ENCODE measurements at places on chromosomes 11 and 22. TPM values are rescaled to one million over a fixed set of nuclear protein-coding genes. Genes with fewer than 3 reads are reported as not detected.
A peak's percentile ranks its signal among the peaks of the same experiment; 100 is the strongest.

UCP3 gene
- 8.3 TPM for total RNA-seq

ZBTB16 gene
- 58.2 TPM for total RNA-seq

DNA sequence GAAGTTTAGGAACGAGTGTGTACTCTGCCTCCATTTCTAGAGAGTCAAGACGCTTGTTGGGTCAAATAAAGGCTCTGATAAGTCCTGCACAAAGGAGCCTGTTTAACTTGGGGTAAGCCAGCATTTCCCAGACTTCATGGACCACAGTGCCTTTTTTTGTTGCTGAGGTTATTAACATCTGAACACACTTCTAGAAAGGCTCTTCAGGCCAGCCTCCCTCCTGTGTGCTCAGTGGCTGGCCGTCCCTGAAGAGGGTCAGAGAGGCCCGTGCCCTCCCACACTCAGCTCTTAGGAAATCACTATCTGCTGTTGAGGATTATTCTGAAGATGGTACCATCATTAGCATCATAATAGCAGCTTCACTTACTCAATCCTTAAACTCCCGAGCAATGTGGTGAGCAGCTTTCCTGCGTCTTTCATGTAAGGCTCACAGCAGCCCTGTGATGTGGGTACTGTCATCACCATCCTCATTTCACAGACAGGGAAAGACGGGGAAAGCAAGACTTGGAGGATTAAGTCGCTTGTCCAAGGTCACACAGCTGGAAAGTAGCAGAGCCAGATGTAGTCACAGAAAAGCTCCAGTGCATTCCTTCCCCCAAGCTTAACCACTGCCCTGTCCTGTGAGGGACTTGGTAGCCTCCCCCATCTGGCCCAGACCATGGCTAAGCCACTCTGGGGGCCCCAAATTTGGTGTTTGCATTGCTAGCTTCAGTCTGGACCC lies 71.3 kb downstream of the TSPAN18 start:
- H3K27me3 ChIP-seq: no peaks in the 10 kb centered on the region
- H3K36me3 ChIP-seq: no peaks in the 10 kb centered on the region
- no peak overlapping the region for H3K27ac ChIP-seq
- H3K4me3 ChIP-seq: no peak overlapping the region
- H3K4me1 ChIP-seq: no peaks in the 10 kb centered on the region

GRCh38 chr22:32911503-32911902 lies 110.0 kb downstream of the TIMP3 start:
- H3K4me1 ChIP-seq: no peaks in the 10 kb centered on the region
- no peaks in the 10 kb centered on the region for H3K36me3 ChIP-seq
- H3K27me3 ChIP-seq: no peaks in the 10 kb centered on the region
- H3K27ac ChIP-seq: no peak overlapping the region
- H3K4me3 ChIP-seq: no peak overlapping the region

DNA sequence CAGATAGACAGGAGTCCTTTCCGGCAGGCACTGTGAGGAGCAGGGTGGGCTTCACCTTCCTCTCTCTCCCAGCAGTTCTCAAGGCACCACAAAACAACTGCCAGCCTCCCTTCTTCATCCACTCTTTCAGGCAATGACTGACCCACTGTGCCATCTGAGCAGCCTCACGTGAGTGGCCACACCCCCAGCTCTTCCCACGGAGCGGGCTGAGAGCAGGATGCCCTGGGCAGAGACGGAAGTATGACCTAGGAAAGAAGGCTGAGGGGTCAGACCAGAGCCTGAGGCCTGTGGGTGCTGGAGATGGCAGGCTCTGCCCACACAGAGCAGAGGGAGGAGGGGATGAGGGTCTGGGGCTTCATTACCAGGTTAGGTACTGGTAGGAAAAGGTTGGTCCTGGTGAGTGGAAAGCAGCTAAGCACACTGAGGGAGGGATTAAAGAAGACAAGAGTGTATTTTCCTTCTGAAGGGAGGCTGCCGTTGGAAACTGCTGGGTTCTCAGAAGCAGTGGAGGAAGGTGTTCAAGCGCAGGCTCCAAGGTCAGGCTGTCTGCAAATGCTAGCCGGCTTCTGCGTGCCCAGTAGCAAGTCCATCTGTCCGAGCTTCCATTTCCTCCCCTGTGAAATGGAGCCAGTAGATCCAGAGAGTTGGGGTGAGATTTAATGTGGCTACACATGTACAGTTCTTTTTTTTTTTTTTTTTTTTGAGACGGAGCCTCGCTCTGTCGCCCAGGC lies 4.6 kb downstream of the NLRP6 start:
- H3K4me1 ChIP-seq: peaks cover 22% of the 10 kb centered on the region
- no peak overlapping the region for H3K27ac ChIP-seq
- H3K4me3 ChIP-seq: no peak overlapping the region
- peaks cover 71% of the 10 kb centered on the region for H3K27me3 ChIP-seq
- DNase-seq: no peak

OR5P2 gene
- not detected for total RNA-seq

DNA sequence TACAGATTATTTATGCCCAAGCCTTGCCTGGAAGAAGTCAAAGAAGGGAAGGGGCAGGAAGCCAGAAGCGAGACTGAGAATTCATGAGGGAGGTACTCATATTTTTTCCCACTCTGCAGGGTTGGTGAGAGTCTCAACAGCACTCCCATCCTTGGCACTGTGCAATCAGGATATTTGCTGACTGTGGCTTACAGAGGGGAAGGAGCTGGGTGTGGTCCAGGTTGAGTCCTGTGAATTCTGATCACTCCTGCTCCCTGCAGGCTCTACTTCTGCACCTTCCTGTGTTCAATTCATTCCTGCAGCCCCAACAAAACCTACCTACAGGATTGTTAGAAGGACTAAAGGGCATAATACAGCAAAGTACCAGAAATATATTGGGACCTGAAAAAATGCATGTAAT lies 530.5 kb downstream of the INSC start:
- no peak overlapping the region for H3K4me3 ChIP-seq
- H3K27ac ChIP-seq: no peak overlapping the region
- no peak for DNase-seq
- no peaks in the 10 kb centered on the region for H3K36me3 ChIP-seq

- H3K4me3 ChIP-seq: no peak overlapping the region
- H3K36me3 ChIP-seq: no peaks in the 10 kb centered on the region
- H3K27ac ChIP-seq: no peak overlapping the region
- DNase-seq: no peak
These were observed 57.0 kb upstream of the PTH start for GRCh38 chr11:13552784-13553183.

- H3K27ac ChIP-seq: no peak overlapping the region
- peaks cover 32% of the 10 kb centered on the region for H3K4me1 ChIP-seq
These were observed 85.8 kb downstream of the RELT start for GRCh38 chr11:73461964-73462363.

- H3K27ac ChIP-seq: no peak overlapping the region
- H3K27me3 ChIP-seq: no peaks in the 10 kb centered on the region
- no peak for DNase-seq
These were observed 32.6 kb upstream of the GRK2 start for GRCh38 chr11:67233584-67234190.

CDC42BPG gene
- 0.24 TPM for total RNA-seq

DNA sequence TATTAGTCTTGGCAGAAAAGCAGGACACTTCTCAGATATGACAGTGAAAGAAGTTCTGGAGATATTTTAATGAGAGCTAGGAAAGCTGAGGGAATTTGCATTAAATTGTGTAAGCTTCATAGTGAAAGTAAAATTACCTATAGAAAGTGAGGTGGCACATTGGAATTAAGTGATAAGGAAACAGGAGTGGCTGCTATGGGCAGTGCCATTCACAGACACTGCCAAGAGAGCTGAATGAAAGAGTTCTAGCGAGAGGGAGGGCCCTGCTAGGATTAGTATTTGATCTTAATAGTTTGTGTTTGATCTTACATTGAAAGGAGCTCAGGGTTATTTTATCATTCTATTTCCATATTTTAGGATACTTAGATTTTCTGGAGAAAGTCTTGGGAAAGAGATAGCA lies 351.9 kb downstream of the DDX10 start:
- no peaks in the 10 kb centered on the region for H3K36me3 ChIP-seq
- H3K4me3 ChIP-seq: no peak overlapping the region
- H3K27me3 ChIP-seq: no peaks in the 10 kb centered on the region
- no peak overlapping the region for H3K27ac ChIP-seq
- no peak for DNase-seq

POU2AF1 gene
- total RNA-seq: not detected

- H3K27ac ChIP-seq: no peak overlapping the region
- H3K4me3 ChIP-seq: no peak overlapping the region
- H3K36me3 ChIP-seq: no peaks in the 10 kb centered on the region
- peaks cover 7% of the 10 kb centered on the region for H3K27me3 ChIP-seq
- DNase-seq: no peak
These were observed 934.9 kb downstream of the BRD1 start for GRCh38 chr22:48892578-48893287.

DNA sequence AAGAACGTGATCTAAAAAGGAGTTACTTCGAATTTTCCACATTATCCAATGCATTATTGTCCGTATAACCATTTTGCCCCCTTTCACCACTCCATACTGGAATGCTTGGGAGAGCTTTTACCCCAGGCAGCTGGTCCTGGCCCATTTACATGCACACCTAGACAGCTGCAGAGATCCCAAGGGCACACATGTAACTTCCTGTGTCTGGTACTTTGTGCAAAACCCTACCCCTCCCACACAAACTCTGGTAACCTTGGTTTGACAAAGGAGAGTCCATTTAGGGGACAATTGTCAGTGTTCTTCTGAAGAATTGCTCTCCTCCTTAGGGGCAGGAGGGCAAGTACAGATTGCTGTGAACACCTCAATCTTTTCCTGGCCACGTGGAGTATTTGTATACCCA lies 57.3 kb upstream of the SORL1 start:
- no peak overlapping the region for H3K27ac ChIP-seq
- H3K4me3 ChIP-seq: no peak overlapping the region
- no peak for DNase-seq
- H3K27me3 ChIP-seq: no peaks in the 10 kb centered on the region
- no peaks in the 10 kb centered on the region for H3K4me1 ChIP-seq

PATE4 gene
- not detected for total RNA-seq

DNA sequence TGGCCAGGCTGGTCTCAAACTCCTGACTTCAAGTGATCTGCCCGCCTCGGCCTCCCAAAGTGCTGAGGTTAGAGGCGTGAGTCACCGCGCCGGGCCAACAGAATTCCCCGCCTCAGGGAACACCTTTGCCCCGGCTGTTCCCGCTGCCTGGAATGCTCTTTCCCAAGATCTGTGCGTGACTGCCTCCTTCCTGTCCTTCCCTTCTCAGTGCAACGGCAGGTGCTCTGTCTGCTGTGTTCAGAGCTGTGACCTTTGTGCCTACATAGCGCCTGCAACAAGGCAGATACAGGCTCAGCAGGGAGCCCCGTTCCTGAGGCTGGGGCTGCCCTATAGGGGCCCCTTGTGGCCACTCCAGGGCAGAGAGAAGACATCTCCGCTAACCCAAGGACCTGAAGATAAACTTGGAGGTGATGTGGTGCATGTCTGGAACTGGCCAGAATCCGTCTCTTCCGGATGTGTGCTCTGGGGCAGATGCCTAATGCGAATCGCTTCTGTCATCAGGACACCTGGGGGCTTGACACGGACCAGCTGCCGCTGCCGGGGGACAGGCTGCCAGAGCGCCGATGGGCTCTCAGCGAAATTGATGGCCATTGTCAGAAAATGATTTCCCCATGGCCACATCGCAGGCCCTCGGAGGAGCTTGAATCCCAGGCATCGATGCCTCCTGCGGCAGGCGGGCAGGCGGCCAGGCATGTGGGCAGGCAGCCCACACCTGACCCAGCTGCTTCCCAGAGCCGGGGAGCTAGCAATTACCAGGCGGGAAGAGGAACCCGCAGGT lies 43.5 kb upstream of the TCF20 start:
- peaks cover 7% of the 10 kb centered on the region for H3K27me3 ChIP-seq
- no peaks in the 10 kb centered on the region for H3K36me3 ChIP-seq
- no peak overlapping the region for H3K27ac ChIP-seq

DNA sequence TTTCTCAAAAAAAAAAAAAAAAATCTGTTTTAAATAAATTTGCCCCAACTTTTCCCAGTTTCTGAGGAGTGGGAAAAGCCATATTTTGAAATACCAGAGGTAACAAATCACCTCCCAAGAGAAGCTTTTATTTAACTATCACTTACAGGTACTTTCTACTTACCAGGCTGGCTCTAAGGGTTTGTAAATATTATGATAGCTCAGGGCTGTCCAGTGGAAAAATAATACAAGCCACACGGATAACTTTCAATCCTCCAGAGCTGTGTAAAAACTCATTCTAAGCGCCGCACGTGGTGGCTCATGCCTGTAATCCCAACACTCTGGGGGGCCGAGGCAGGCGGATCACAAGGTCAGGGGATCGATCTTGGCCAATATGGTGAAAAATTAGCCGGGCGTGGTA lies 5.6 kb upstream of the SEC14L4 start:
- no peaks in the 10 kb centered on the region for H3K4me1 ChIP-seq
- no peak overlapping the region for H3K27ac ChIP-seq
- peaks cover 27% of the 10 kb centered on the region for H3K27me3 ChIP-seq
- H3K4me3 ChIP-seq: no peak overlapping the region
- no peak for DNase-seq

- no peak overlapping the region for H3K4me3 ChIP-seq
- H3K27ac ChIP-seq: no peak overlapping the region
- H3K4me1 ChIP-seq: peaks cover 39% of the 10 kb centered on the region
- no peaks in the 10 kb centered on the region for H3K27me3 ChIP-seq
- no peak for DNase-seq
These were observed 10.7 kb upstream of the TBC1D10A start for GRCh38 chr22:30337461-30337778.

DNA sequence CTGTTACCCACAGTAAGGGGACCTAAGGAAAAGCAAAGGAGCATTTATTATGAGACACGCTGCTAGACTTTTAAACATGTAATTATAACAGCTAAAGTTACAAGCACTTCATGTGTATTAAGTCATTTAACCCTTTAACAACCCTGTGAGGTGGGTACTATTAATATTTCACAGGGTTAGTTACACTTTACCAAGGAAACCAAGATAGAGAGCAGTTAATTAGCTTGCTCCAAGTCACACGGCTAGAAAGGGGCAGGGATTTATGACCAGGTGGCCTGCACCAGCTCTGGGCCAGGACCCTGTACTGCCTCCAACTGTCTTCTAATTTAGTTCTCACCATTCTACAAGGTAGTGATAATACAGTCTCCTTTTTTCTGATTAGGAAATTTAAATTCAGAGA lies 74.9 kb downstream of the RPL27A start:
- H3K27me3 ChIP-seq: no peaks in the 10 kb centered on the region
- H3K27ac ChIP-seq: peak overlapping the region; percentile 73
- H3K4me1 ChIP-seq: peaks cover 63% of the 10 kb centered on the region
- H3K36me3 ChIP-seq: no peaks in the 10 kb centered on the region

DNA sequence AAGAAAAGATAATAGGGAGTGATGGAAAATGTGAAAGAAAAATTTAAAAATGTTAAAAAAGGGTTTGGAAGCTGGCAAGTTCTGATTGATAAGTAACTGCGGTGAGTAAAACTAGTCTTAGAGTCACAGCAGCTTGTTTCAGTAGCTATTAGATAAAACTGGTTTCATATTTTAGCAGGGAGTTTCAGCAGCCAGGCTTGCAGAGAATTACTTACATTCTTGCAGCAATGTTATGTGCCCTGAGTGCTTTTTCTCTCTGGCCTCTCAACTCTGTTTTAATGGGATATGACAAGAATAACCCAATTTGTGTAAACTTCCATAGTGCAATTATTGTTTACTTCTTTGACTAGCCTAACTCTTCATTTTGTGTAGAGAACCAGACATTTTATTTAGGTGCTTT lies 33.6 kb downstream of the PPME1 start:
- peaks cover 55% of the 10 kb centered on the region for H3K36me3 ChIP-seq
- DNase-seq: no peak
- H3K4me1 ChIP-seq: no peaks in the 10 kb centered on the region
- no peak overlapping the region for H3K27ac ChIP-seq
- H3K27me3 ChIP-seq: no peaks in the 10 kb centered on the region
- H3K4me3 ChIP-seq: no peak overlapping the region

KRTAP5-10 gene
- total RNA-seq: not detected

GPHA2 gene
- total RNA-seq: not detected

Measured in heart left ventricle (tissue), 16 donors.